ENCODE measurements at places on chromosomes 5 and 9. TPM values are rescaled to one million over a fixed set of nuclear protein-coding genes. Genes with fewer than 3 reads are reported as not detected.

FOXI1 gene
- total RNA-seq = not detected

ELL2 gene
- 46.3 TPM for total RNA-seq

GRCh38 chr9:135908093-135908753, 877 bp upstream of the CAMSAP1 start:
- peaks cover 55% of the 10 kb centered on the region for H3K4me1 ChIP-seq
- H3K27me3 ChIP-seq = no peaks in the 10 kb centered on the region
- H3K27ac ChIP-seq = peak overlapping the region; percentile 43

DNA sequence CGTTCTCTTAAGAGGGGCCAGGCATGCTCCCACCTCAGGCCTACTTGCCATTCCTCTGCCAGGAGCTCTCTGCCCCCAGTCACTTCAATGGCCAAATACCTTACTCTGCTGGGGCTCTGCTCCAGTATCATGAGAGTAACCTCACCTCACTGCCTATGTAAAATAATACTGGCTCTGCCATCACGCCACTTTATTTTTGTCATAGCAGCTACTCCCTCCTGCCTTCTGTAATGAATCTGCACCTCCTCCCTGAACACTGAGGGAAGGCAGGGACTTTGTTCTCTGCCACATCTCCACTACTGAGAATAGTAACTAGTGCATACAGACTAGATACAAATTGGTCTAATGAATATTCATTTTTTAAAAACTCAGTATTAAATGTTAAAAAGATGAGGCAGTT, 33.8 kb downstream of the MACROH2A1 start:
- no peak for DNase-seq
- H3K36me3 ChIP-seq = peaks cover 54% of the 10 kb centered on the region
- no peaks in the 10 kb centered on the region for H3K27me3 ChIP-seq
- H3K4me3 ChIP-seq = no peak overlapping the region
- peaks cover 11% of the 10 kb centered on the region for H3K4me1 ChIP-seq
- H3K27ac ChIP-seq = no peak overlapping the region

DNA sequence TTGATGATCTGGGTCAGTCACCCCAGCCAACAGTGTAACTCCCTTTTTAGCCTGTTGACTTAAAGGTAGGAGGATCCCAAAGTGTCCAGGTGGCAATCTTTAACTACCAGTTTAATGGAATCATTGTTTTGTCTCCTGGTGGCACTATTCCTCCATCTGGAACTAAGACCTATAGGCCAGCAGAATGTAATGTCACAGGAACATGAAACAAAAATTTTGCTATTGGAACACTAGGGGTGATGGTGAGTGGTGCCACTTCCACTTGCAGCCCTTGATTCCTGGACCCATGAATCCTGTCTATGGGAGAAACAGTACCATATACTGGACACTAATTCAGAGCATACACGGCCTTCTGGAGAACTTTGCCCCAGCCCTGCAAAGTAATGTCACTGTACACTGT, 219.5 kb upstream of the RASA1 start:
- H3K4me3 ChIP-seq = no peak overlapping the region
- no peak for DNase-seq
- no peak overlapping the region for H3K27ac ChIP-seq
- H3K27me3 ChIP-seq = no peaks in the 10 kb centered on the region
- H3K4me1 ChIP-seq = no peaks in the 10 kb centered on the region

GRCh38 chr5:93017376-93017775, 563.6 kb downstream of the NR2F1-AS1 start:
- no peak overlapping the region for H3K27ac ChIP-seq
- no peak for DNase-seq
- H3K4me3 ChIP-seq = no peak overlapping the region
- no peaks in the 10 kb centered on the region for H3K4me1 ChIP-seq
- no peaks in the 10 kb centered on the region for H3K36me3 ChIP-seq
- no peaks in the 10 kb centered on the region for H3K27me3 ChIP-seq

Data from activated CD8-positive, alpha-beta T cell treated with anti-CD3 and anti-CD28 coated beads for 36 hours (primary cell).